ENCODE measurements at places on chromosomes 5 and 9.

DNA sequence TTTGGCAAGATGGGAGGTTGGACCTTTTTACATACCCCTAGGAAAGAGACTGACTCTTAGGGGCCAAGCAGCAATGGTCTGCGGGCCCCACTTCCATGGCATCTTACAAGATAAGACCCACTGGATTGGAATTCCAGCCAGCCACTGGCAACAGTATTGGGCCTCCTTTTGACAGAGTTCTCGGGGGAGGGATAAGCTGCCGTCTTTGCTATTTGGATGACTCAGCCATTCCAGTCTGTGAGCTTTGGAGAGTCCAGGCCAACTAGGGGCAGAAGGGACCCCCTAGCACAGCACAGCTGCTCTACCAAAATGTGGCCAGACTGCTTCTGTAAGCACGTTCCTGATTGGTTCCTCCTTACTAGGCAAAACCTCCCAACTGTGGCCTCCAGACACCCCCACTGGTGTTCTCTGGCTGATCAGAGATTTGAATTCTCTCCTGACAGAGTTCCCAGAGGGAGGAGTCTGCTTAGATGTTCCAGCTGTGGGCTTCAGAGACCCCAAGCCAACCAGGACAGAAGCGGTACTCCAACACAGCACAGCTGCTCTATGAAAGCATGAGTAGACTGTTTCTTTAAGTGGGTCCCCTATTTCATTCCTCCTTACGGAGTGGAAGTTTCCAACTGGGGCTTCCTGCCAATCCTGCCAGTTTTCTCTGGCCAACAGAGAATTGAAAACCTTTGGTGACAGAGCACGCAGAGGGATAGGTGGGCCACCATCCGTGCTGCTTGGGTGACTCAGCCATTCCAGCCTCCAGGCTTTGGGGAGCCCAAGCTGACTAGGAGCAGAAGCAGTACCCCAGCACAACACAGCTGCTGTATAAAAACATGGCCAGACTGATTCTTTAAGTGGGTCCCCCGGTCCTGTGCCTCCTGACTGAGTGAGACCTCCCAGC lies 672.1 kb upstream of the RIOK2 start:
- no peak for DNase-seq

DNA sequence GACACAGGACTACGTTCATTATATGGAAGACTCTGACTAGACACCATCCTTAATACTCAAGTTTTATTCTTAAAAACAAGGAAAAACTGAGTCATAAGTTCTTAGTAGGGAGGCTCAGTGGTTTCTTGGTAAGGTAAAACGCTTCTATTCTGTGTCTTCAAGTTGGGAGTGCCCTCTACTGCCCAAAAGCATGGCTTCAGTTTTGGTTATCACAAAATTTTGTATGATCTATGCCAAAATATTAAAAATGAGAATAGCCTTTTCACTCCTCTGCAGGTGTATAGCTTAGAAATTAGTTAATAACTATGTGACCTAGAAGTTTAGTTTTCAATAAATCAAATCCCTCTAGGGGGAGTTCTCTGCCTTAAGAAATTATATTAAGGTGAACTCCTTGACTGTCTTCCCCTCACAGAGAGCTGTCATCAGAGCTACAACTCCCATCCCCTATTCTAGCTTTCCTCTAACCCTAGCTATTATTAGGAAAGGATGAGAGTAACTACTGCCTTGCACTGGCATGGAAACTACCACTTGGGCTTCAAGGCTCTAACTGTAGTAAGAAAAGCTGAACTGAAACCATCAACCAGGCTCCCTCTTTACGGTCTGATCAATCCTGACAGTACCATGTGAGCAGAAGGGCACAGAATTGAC lies 189.7 kb downstream of the GNAQ start:
- DNase-seq = no peak

- DNase-seq = no peak
Observed at GRCh38 chr9:34551751-34552605, 29.2 kb upstream of the ENHO start.

DNA sequence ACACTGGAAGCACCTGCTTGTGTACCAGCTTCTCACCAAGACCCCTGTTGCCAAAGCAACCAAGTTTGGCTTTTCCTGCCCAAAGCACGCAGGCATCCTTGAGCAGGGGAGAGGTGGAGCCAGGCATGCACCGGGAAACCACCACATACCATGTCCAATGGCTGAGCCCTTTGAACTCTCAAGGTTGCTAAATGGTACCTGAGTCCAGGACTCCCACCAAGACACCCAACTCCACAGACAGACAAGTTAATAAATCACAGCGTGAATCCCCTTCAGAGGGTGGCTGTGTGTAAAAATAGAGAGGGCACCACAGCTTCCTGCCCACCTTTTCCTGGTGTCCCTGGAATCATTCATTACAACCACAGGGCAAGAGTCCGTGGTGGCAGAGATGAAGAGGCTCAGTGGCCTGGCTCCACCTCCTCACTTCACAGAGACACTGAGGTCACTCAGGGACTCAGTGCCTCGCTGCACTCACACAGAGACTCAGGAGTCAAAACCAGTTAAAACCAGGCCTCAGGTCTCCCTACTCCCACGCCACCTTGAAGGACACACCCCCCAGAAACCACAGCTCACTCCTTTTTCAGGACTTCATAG lies 143.7 kb downstream of the C5orf15 start:
- no peak for DNase-seq

DNA sequence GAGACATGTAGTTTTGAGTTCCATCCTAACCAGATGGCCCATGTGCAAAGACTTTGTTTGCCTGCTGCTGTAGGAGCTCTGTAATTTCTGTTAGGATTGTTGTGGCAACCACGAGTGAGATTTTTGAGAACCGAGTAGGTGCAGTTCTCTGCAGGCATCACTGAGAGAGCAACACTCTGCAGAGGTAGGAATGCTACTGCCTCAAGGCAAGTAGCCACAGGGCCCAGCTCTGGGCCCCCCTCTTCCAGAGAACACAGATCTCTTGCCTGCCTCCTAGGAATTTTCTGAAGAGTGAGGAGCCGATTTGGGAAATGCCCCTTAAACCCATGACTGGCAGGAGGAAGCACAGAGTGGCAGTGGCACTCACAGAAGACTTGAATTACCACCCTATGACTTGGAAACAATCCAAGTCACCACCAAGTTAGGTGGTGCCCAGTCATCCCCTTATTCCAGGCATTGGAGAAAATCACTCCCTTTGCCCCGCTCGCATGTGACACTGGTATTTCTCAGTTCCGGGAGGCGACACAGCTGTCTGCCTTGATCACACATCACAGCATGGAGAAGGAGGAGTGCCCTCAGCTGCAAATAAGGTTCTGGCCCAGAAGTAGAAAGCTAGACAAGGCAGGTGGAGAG lies 52.5 kb upstream of the SLC2A8 start:
- no peak for DNase-seq

DNA sequence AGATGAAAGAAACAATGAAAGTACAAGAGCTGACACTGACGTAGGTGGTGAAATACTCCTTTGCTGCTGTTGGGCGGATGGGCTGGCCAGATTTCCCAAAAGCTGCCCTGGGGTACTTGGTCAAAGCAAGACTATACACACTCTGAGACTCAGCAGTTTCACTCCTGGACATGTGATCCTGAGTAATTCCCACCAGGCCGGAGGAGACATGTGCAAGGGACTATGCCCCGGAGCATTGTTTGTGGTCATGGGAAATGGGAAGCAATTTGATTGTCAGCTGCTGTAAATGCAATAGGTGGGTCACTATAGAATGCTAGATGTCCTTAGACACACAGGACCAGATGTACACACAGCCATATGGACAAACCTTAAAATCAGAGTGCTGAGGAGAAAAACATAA lies 116.1 kb downstream of the DCP2 start:
- DNase-seq = no peak

All from BJ (cell line).